Hindlimb muscle (tissue), 1 donor: ENCODE measurements at places on chromosomes 5 and 9. TPM values are rescaled to one million over a fixed set of nuclear protein-coding genes. Genes with fewer than 3 reads are reported as not detected.

GRCh38 chr5:160075073-160075472, 44.2 kb downstream of the PWWP2A start:
- DNase-seq = no peak

DNA sequence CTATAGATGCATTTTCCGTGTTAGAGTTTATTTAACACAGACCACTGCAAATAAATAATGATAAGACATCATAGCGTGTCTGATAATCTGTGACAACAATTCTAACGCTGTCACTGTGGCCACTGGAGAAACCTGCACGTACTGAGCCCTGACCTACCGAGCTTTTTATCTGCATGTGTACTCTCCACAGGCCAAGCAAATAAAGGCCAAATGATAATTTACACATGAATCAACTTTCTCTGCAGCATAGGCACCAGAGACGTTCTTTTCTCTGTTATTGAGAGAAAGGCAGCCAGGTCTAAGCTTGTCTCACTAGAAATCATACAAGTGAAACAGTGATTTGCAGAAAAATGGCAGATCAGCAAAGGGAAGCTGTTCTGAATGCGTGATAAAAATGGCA, 75.8 kb downstream of the POU5F2 start:
- DNase-seq = no peak

GRCh38 chr9:22036866-22037626, 27.9 kb upstream of the CDKN2B start:
- no peak for DNase-seq

DNA sequence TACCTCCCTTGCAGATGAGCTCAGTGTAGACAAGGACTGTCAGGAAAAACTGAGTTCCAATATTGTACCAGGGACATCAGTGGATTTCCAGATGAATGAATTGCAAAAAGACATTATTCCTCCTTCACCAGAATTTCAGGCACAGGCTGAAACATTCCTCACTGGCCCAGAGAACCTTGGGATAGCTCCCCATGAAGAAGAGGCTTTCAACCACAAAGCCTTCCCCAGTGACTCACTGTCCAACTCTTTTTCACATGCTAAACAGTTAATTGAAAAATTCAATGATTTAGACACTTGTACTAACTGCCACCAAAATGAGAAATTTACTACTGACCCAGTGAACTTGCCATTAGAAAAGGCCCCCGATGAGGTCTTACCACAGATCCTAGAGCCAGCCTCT, 144.5 kb downstream of the UNC13B start:
- DNase-seq = no peak

SLC6A19 gene
- polyA plus RNA-seq = not detected

DNA sequence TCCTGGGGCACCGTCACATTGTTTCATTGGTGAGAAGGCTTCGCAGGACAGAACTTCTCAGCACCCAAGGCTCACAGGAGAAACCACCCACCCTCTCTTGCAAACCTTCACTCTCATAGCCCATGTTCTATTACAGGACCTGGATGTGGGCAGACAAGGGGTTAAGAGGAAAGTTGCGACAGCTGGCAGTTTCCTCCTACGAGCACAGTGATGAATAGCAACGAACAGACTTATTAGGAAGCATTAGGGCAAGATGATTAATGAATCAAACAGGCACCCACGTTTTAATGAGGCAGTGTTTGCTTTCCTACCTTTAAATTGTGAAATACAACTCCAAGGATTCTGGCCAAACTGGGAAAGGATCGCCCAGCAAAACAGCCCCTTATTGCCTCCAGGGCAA, 339.3 kb downstream of the DRD1 start:
- DNase-seq = no peak

CDO1 gene
- 15.4 TPM for polyA plus RNA-seq

OR5C1 gene
- polyA plus RNA-seq = not detected

ORM1 gene
- polyA plus RNA-seq = 0.30 TPM

DNA sequence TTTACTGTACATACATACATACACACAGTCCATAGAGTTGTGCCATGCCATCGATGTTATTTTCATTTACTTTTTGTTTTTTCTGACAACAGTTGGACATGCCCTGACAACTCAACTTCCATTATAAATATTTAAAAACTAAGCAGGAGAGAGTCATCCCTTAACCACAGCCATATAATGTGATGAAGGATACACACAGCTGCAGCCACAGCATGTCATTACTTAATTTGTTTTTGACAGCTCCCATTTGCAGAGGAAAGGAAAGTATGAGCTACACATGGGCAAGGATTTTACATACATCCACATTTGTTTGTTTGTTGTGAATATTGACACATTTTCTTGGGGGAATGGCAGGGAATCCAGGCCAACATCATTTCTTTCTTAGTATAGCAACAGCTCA, 91.5 kb upstream of the TUT7 start:
- no peak for DNase-seq

- no peak for DNase-seq
These were observed 6.5 kb upstream of the PRRC2B start for GRCh38 chr9:131387394-131387793.

GRCh38 chr5:19584131-19584530, 403.9 kb downstream of the CDH18 start:
- DNase-seq = no peak

- no peak for DNase-seq
These were observed 798 bp downstream of the MEGF9 start for GRCh38 chr9:120713257-120714087.
